ENCODE measurements at places on chromosomes 7 and 10.

GRCh38 chr7:129279757-129280156 lies 54.9 kb downstream of the AHCYL2 start:
- DNase-seq = no peak

- no peak for DNase-seq
These were observed 529 bp downstream of the CLDN3 start for GRCh38 chr7:73769481-73770001.

DNA sequence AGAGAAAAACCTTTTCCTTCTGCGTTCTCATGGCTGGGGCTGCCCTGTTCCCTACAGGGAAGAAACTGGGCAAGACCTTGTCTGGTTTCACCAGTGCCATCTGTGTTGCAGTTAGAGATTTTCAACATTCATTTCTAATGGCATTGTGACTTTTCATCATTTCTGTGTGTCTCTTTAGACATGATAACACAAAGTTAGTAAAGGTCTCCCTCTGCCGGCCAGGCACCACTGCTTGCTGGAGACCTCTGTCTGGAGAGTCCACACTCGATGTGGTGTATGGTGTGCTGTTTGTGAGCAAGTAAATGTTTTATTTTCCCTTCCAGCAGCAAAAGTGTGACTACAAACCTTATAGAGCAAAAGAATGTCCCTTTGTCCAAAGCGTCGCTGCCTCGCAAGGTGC lies 213.5 kb downstream of the PAXIP1 start:
- DNase-seq = no peak

DNA sequence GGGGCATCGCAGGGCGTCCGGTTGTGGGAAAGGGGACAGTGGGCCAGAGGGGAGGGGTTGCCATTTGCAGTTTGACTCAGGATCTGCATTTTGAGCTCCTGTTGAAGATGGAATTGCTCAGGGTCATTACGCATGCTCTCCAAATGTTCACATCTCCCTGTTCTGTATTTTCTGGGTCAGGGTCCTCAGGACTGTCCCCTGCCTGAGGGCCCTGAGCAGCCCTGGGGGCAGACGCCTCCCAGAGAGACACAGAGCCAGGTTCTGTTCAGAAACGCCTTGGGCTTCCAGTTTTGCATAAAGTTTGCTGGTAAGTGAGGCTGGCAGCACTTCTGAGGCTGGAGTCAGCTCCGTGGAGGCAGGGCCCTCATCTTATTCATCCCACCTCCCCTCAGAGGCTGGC lies 34.1 kb upstream of the NUB1 start:
- DNase-seq = no peak

GRCh38 chr10:103727546-103727963 lies 127.8 kb downstream of the SH3PXD2A start:
- DNase-seq = no peak

GRCh38 chr10:132335189-132336063 lies 3.4 kb downstream of the LRRC27 start:
- DNase-seq = no peak
